Left forelimb (tissue), 1 donor: ENCODE measurements at places on chromosomes 16 and 17.
A peak's percentile ranks its signal among the peaks of the same experiment; 100 is the strongest.

GRCh38 chr17:50265690-50266315, 8.5 kb upstream of the TMEM92 start:
- no peak for DNase-seq

- DNase-seq, result no peak
These were observed 6.7 kb downstream of the SMIM5 start for GRCh38 chr17:75639771-75640555.

DNA sequence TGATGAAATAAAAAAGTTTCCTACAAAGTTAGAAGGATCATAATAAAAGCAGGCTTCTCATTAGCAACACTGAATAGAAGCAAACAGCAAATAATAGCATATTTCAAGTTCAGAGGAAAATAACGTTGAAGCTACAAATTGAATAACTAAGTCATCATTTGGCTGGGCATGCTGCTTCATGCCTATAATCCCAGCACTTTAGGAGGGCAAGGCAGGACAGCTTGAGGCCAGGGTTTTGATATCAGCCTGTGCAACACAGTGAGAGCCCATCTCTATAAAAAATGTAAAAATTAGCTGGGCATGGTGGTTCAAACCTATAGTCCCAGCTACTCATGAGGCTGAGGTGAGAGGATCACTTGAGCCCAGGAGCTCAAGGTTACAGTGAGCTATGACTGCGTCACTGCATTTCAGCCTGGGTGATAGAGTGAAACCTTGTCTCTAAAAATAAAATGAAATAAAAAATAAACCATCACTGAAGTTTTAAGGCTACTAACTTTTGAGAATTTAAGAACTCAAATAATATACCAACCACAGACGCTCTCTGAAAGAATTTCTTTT, 25.5 kb downstream of the NCOR1 start:
- DNase-seq, result no peak

- DNase-seq, result no peak
These were observed 61.4 kb upstream of the PLCG2 start for GRCh38 chr16:81717662-81718189.

DNA sequence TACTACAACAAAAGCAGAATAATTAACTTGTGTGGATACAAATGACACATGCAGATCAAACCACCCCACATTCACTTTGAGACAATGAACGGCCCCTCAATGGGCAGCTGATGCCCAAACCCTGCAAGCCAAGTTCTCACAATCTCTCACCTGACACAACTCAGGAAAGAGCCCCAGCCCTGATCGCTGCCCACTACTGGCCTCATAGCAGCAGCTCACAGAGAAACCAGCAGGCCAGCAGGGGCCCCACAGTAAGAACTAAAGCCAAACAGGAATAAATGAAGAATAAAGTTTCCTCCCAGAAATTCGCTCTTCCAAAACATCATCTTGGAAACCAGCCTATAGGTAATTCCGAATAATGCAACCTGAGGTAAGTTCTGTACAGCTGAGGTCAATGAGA, 7.7 kb downstream of the AKTIP start:
- no peak for DNase-seq

DNA sequence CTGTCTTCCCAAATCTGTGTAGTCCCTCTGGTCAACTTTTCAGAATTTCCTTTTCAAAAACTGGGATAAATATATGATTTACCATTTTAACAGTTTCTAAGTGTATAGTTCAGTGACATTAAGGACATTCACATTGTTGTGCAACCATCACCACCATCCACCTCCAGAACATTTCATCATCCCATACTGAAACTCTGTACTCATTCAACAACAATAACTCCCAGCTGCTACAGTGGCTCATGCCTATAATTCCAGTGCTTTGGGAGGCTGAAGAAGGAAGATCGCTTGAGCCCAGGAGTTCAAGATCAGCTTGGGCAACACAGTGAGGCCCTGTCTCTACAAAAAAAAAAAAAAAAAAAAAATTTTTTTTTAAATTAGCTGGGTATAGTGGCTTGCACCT, 131.0 kb downstream of the AATF start:
- no peak for DNase-seq

GRCh38 chr16:46743232-46743719, 4.9 kb downstream of the MYLK3 start:
- no peak for DNase-seq

DNA sequence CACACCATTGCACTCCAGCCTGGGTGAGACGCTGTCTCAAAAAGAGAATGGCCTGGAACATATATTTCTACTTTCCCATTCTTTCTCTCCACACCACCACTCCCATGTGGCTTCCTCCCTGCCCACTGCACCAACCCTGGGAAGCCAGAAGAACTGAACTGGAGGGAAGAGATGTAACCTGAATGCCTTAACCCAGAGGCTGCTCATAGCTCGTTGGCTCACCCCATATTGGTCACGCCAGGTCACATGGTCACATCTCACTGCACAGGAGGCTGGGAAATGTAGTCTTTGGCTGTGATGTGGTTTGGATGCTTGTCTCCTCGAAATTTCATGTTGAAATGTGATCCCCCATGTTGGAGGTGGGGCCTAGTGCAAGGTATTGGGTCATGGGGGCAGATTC, 5.9 kb upstream of the DNAH17 start:
- DNase-seq, result no peak

DNA sequence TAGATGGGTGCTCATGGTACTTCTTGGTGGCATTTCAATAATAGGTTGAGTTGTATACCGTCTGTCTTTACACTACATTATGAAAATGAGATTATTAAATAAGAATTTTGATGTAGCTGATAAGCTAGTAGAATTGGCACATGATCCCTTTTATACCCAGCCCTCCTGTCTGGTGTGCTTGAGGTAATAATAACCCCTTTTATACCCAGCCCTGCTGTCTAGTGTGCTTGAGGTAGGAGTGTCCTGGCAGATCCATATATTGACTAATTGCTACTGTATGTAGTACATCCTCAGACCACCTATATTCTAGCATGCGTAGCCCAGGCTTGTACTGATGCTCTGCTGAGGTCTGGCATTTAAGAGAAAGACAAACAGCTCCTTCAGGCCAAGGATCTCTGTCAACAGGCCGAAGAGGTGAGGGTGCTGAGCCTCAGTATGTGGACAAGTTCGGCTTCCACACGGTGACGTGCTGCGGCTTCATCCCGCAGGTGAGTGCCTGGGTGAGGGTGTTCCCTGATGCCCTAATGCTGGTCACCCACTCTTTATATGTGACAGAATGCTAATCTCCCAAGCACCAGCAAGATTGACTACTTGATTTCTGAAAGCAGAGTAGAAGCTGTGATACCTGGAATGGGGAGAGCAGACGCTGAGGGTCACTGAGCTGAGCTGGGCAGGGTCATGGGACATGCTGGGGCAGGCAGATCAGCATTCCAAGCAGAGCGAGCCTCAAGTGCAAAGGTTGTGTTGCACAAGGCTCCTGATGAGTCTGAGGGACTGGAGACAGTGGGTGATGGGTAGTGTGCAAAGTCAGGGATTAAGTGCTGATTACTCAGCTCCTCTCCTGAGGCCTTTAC, 5.7 kb downstream of the FN3K start:
- DNase-seq, result no peak

DNA sequence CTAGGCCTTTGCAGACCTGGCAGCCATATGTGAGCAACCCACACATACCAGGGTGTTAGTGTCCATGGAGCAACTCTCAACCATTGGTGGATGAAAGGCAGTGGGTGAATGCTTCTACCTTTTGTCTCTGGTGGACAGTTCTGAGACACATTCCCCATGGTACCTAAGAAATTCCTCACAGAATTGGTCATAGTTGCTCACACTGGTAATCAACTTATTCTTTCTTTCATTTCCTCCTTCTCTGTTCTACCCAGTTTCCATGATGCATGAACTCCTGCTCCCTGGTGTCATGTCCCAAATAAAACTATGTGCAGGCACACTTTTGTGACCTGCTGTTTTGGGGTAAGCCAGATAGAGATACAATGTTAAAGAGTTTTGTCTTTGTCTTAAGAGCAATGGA, 33.2 kb upstream of the MPHOSPH6 start:
- DNase-seq, result no peak

DNA sequence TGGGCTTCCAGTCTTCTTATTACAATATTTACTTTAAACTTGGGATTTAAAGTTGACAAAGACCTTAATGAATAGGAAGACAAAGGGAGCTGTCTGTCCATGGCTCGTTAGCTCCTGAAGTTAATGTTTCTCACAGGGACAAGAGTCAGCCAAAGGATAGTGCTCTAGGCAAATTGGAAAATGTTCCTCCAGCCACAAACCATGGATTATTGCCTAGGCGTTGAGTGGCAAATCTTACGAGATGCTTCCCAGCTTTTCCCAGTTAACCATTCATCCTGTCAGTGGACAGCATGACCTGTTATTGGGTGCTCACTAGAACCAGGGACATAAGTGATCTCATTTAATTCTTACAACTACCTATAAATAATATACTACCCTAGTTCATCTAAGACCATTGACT, 3.6 kb downstream of the TEX2 start:
- DNase-seq, result no peak

GRCh38 chr17:45380046-45380765, 52.5 kb downstream of the ARHGAP27 start:
- peak; percentile 41 for DNase-seq

DNA sequence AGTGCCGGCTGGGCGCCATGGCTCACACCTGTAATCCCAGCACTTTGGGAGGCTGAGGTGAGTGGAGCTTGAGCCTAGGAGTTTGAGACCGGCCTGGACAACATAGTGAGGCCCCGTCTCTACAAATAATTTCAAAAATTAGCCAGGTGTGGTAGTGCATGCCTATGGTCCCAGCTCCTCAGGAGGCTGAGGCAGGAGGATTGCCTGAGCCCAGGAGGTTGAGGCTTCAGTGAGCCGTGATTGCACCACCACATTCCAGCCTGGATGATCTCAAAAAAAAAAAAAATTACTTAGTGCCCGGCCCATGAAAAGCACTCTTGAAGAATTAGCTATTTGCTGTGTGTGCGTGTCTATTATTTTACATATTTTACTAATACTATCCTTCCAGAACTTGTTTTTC, 9.6 kb downstream of the GPRC5C start:
- no peak for DNase-seq

GRCh38 chr17:17877529-17878358, 41.0 kb upstream of the SREBF1 start:
- peak; percentile 80 for DNase-seq

GRCh38 chr16:86063760-86064405, 164.9 kb downstream of the IRF8 start:
- DNase-seq, result no peak

GRCh38 chr16:19994466-19995170, 79.1 kb downstream of the GPR139 start:
- DNase-seq, result no peak

GRCh38 chr16:77353587-77354263, 81.1 kb downstream of the ADAMTS18 start:
- DNase-seq, result no peak

- no peak for DNase-seq
These were observed 272.8 kb downstream of the WWOX start for GRCh38 chr16:78372277-78372676.

DNA sequence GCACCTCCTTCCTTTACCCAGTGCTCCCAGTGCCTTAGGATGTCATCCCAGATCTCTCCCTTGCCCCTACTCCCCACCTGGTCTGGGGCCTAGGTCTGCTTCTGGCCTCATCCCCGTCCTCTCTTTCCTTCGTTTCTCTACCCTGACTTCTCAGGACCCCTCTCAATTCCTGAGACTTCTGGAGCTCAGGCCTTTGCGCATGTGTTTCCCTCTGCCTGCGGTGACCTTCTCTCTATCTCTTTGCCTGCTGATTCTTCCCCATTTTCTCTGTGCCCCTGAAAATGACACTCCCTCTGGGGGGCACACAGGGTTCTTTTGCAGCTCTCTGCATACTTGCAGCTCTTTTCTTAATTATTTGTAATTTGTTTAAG, 13.5 kb downstream of the ADORA2B start:
- DNase-seq, result no peak

DNA sequence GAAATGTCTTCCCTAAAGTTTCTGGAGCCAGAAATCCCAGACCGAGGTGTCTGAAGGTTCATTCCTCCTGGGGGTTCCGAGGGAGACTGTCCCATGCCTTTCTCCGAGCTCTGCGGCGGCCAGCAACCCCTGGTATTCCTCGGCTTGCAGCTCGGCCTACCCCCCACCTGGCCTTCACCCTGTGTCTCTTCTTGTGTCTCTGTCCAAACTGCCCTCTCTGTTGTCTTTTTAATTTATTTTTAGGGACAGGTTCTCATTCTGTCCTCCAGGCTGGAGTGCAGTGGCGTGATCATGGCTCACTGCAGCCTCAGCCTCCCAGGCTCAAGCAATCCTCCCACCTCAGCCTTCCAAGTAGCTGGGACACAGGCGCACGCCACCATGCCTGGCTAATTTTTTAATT, 211.7 kb downstream of the SEC14L1 start:
- DNase-seq, result no peak

DNA sequence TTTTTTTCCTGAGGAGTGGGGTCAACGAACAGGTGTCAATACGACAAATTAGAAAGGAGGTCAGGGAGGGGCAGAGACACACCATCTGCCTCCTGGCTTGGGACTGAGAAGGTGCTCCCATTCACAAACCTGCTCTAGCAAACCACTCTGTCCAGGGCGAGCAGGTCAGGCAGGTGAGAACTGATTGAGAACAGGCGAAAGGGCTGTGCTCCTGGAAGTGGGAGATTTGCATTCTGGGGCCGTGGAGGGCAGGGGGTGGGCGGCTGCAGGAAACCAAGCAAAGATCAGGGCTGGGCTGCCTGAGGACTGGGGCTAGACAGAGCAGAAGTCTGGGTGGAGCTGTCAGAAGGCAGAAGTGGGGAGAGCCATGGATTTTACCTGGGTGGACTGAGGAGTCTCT, 98.9 kb upstream of the NLRP1 start:
- no peak for DNase-seq

- DNase-seq, result no peak
These were observed 9.3 kb downstream of the ZFPM1 start for GRCh38 chr16:88462396-88462795.

DNA sequence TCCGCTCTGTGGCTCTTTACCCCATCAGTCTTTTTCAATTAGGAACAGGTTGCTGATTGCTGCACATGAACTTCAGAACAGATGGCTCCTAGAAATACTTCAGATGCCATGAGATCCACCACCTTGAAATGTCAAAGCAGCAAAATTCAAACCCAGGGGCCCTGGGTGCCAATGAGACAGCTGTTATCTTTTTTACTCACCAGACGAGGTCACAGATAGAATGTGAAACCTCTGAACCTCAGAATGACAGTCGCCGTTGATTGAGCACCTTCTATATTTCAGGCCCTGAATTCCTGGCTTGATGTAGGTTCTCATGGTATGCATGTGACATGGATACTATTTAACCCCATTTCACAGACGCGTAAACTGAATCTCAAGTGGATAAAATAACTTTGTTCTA, 63.0 kb downstream of the MAF start:
- no peak for DNase-seq

DNA sequence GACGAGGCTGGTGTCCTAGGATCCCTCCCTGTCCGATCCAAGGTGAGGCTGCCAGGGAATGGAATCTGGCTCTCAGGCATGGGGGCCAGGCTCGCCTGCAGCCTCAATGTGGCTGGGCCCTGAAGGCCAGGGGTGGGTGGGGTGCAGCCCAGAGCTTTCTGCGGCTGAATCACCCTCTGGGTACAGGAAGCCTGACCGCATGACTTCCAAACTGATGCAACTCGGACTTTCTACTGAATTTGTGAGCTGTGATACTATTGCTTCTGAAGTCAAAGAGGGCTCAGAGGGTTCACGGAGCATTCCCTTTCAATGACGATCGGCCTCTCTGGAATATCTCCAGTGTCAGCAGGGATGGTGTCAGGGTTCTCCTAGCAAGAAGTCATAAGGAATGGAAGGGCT, 123.7 kb downstream of the METRNL start:
- DNase-seq, result no peak

- no peak for DNase-seq
These were observed 16.7 kb downstream of the RFFL start for GRCh38 chr17:35046740-35047283.

GRCh38 chr16:1175566-1176279, 22.8 kb downstream of the CACNA1H start:
- no peak for DNase-seq
